ENCODE measurements at places on chromosomes 1 and 21. TPM values are rescaled to one million over a fixed set of nuclear protein-coding genes. Genes with fewer than 3 reads are reported as not detected.

DNA sequence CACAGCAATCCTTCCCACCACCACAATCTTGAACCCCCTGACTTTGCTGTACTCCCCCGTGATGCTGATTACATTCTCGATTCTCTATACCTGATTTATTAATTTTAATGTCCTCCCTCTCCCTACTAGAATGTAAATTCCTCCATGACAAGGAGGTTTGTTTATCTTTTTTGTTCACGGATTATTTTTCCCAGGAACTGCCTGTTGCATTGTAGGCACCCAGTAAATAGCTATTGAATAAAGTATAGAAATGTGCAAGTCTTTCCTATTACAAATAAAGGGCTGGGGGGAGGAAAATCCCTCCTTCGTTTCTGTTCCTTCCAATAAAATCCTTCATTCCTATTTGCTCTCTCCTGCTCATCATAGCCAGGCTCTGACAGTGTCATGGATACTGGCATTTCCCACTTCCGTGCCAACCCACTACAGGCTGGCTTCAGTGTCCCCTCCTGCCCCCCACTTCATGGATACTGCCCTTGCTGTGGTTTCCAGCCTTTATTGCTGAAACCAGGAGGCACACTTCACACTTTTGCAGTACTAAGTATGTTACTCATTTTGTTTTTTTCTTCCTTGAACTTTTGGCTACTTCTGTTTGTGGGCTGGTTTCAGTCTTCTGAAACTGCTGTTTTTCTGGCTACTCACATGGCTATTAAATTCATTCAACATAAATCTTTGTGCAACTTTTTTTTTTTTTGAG, 7.5 kb downstream of the KIF1B start:
- DNase-seq, result no peak

Gene LCE2A
- not detected for polyA plus RNA-seq

GRCh38 chr1:84632673-84633434, 57.4 kb downstream of the SSX2IP start:
- peak; percentile 18 for DNase-seq

- DNase-seq, result no peak
Observed at GRCh38 chr1:119600561-119600960, 47.5 kb downstream of the ZNF697 start.

GRCh38 chr1:180948641-180949615, 36.2 kb downstream of the KIAA1614 start:
- no peak for DNase-seq

Gene AZIN2
- polyA plus RNA-seq, result 5.9 TPM

DNA sequence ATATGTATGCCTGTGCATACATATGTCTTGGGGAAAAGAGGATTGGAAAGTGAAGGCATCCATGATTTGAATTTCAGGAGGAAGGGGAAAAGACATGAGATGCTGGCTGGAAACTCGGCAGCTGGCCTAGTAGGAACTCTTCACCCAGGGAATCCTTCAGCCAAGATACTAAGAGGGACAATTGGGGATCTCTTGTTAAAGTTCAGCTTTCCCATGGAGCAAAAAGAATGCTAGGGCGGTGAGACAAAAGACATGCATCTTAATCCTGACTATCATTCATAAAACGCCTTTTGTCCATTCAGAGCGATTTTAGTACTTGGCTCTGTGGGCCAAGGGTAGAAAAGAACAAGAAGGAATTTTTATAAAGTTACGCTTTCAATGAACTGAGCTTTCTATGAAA, 20.5 kb downstream of the PDPN start:
- DNase-seq, result no peak

GRCh38 chr1:184905601-184906322, 68.5 kb downstream of the NIBAN1 start:
- DNase-seq, result no peak

DNA sequence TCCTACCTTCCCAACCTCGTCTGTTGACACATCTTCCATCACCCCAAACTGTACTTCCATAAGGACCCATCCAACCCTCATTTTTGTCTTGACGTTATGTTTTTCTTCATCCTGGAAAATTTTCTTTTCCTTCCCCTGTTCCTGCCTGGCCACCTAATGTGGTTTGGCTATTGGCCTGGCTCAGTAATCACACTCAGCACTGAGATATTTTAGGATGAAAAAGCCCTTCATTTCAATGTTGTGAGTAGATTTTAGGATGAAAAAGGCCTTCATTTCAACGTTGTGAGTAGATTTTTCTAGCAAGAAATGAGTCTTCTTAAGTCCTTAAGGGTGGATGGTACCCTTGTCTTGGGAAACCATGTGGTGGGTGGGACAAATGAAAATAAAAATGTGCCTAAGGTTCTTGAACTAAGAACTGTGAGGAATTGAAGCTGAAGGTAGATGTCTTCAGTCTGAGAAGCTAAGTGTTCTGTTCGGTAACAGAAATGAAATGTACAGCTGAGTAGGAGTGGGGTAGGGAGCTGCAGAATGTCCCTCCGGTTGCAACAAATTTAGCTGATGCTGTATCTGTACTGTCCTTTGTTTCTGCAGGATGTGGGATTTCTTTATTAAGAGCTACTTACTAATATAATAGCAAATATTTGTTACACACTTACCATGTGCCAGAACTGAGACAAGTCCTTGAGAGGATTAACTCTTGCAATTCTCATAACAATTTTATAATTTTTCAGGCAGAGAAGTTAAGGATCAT, 36.1 kb downstream of the DNTTIP2 start:
- DNase-seq, result no peak

Gene PLPPR4
- polyA plus RNA-seq, result 2.3 TPM

- no peak for DNase-seq
Observed at GRCh38 chr1:12171206-12172041, 4.6 kb downstream of the TNFRSF1B start.

DNA sequence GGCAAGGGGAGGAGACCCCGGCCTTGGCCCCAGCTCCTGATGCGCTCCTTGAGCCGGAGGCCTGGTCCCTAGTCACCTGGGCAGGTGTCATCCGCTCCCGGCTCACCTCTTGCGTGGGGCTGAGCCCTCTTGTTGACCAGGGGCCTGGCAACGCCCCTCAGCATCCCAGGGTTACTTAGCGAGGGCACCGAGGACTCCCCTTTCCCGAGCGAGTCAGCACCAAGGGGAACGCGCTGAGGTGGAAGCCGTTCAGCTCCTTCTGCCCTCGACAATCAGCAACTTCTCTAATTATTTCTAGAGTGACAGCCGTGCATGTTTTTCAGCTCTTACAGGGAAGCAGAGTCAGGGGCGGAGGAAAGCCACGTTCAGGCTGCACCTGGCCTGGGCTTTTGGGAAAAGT, 522 bp downstream of the SLC45A1 start:
- no peak for DNase-seq

Gene GADD45A
- 113 TPM for polyA plus RNA-seq

GRCh38 chr1:177170756-177171535, at the start of gene BRINP2:
Gene BRINP2, plus strand, starts transcription at chr1:177170958. Its CDS starts 58,919 bp downstream, at chr1:177229877.
- DNase-seq, result peak; percentile 55

GRCh38 chr1:203797216-203797615, 1.8 kb downstream of the ZBED6 start:
- no peak for DNase-seq

DNA sequence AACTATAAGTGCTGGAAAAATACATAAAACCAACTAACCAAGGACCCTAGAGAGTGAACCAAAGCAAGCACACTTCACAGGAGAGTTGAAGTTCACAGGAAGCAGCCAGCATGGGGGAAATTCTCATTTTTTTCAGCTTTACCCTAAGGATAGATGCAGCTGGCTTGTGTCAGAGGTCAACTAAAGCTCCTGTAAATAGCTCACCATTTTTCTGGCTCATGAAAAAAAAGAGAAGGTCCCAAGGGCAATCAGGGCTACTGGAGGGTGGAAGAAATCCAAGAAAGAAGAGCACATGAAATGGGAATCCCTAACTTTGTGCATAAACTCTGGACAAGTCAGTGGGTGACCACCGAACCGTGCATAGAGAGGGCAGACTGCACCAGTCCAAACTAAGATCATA, 58.3 kb downstream of the KCNJ15 start:
- DNase-seq, result no peak

GRCh38 chr1:226816576-226816975, 53.8 kb upstream of the PSEN2 start:
- no peak for DNase-seq
